ENCODE measurements at places on chromosomes 3 and 15.

GRCh38 chr15:26943866-26944265, 27.1 kb upstream of the GABRG3 start:
- DNase-seq = no peak

GRCh38 chr15:28984421-28985315, 98.9 kb downstream of the APBA2 start:
- no peak for DNase-seq

DNA sequence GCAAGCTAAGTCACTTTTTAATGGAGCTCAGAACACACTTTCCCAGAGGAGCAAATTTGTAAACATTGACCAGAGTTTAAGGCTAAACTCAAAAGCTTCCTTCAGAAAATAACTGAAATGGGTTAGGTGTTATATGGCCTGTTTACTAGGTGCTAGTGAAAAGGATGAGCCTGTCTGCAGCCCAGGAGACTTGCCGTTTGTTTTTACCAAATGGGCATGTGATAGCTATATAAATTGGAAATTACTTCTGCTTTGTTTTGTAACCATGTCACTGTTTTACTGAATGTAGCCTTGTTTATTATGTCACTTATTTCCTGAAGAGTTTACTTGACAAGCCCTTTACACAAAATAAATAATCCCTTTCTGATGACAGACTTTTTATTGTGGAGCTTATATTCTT, 109.4 kb upstream of the THSD4 start:
- no peak for DNase-seq

DNA sequence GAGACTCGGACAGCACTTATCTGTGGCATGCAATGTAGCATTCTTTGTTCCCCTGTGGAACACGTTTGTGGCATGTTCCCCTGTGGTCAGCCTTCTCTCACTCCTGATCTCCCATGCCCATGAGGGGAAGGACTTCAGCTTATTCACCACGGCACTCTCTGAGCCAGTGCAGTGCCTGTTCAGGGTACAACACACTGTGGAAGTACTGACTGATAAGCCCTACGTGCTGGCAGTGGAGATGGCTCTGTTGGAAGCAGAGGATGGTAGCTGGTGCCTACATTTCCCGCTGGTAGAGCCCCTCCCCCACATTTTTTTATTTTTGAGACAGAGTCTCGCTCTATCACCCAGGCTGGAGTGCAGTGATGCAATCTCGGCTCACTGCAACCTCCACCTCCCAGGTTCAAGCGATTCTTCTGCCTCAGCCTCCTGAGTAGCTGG, 43.5 kb upstream of the ETV5 start:
- no peak for DNase-seq

- no peak for DNase-seq
These were observed 542.3 kb upstream of the ROBO2 start for GRCh38 chr3:76497636-76498035.

- DNase-seq = no peak
These were observed 9.8 kb upstream of the TMEM115 start for GRCh38 chr3:50369012-50369670.

GRCh38 chr3:155407331-155407730, 113.8 kb upstream of the STRIT1 start:
- no peak for DNase-seq

DNA sequence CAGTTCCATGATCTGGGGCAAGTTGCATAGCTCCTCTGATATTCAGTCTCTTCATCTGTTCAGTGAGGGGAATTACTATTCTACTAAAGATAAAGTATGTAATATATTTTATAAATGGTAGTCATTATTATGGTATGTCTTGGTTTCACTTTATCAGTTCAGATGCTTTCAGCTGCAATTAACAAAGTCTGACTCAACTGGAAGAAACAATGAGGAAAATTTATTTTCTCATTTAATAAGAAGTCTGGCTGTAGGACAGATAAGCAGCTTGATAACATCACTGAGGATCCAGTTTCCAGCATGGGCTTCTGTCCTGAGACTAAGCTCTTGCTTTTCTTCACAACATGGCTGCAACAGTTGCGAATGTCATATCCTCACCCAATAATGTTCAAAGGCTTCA, 354.3 kb upstream of the TRIM42 start:
- DNase-seq = no peak

GRCh38 chr3:134903837-134904236, 108.8 kb downstream of the EPHB1 start:
- DNase-seq = no peak

DNA sequence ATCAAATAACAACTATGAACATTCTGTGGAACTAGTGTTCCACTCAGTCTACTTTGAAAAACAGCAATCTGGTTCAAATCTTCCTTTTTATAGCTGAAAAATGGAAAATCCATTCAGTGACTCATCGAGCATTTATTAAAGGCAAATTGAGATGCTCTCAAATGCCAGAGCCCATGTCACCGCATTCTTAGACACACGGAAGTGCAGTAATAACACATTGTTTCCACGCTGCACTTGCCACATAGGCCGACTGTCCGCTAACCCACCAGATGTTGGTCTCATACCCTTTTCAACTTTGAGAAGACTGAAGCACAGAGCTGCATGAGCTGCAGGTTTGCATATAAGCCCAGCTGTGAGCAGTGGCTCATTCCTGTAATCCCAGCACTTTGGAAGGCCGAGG, 95.9 kb downstream of the TMEM266 start:
- no peak for DNase-seq

GRCh38 chr3:9810846-9811245, 784 bp downstream of the TTLL3 start:
- no peak for DNase-seq

DNA sequence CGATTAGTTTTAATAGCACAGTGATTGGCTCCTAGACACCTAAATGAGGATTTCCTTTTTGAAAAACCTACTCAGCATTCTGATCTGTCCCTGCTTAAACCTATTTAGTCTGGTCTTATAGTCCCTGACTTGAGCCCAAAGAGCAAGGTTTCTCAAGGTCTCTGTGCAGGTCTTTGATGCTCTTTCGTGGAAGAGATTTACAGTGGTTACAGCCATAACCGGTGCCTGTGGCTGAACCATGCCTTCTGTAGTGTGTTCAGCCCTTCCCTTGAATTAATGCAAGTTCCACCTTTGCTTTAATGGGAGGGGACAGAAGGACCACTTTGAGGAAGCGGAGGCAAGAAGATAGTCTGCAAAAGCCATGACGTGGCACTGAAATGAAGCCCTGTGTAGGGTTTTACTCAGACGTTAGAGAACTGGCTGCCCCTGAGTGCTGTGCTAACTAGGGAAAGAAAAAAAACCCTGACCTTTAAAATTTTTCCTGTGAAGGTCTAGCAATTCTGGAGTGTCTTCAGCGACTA, 43.0 kb downstream of the ZBTB38 start:
- DNase-seq = no peak

- no peak for DNase-seq
These were observed at the start of gene TMEM212 for GRCh38 chr3:171842864-171843518. TSS of gene TMEM212 (plus strand) at chr3:171843349. CDS start at chr3:171843384, 35 bp downstream.

- DNase-seq = no peak
These were observed 8.3 kb downstream of the ITPR1 start for GRCh38 chr3:4501437-4501836.

- DNase-seq = no peak
These were observed 18.7 kb downstream of the ZNF80 start for GRCh38 chr3:114218578-114219185.

GRCh38 chr3:194296454-194297263, 54.5 kb downstream of the CPN2 start:
- no peak for DNase-seq

GRCh38 chr15:59550530-59550929, 61.1 kb upstream of the GCNT3 start:
- DNase-seq = no peak

DNA sequence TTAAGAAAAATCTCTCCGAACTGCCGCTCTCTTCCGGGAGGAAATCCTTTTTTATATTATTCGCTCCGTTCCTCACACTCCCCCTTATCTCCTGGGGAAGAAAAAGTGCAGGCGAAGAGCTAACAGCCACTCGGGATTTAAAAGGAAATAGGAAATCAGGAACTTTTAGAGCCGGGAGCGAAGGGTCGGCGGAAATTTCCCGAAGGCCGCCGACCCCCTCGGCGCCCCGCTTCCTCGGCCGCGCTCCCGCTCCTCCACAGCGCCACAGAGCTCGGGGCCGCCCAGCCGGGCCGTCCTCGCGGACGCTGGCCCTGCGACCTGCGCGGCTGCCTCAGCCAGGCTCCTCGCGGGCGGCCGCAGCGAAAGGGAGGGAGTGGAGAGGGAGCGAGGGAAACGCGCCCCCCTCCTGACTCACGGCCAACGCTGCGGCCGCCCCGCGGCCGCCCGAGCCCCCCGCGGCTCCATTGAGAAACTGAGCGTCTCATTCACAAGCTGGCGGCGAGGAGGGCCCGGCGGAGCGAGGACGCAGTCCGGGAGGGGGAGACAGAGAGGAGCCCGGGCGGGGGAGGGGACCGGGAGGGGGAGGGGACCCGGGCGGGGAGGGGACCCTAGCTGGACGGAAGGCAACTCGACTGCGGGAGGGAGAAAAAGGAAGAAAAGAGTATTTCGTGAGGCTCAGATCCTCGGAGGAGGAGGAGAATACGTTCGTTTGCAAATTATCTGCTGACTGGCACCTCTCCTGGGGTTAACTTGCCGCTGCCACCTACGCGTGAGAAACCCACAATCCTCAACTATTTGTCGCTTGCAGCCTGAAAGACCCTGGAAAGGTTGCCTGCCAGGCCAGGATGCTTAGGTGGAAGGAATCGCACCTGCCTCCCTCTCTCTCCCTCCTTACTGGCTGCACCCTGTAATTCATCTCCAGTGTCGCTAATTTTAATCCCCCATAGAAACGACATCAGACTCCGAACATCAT, at the start of gene PTPN9:
TSS of gene PTPN9 (minus strand) at position 368 of the 973 bp plus-strand sequence. CDS start 539 bp downstream, outside the sequence.
- peak; percentile 57 for DNase-seq

DNA sequence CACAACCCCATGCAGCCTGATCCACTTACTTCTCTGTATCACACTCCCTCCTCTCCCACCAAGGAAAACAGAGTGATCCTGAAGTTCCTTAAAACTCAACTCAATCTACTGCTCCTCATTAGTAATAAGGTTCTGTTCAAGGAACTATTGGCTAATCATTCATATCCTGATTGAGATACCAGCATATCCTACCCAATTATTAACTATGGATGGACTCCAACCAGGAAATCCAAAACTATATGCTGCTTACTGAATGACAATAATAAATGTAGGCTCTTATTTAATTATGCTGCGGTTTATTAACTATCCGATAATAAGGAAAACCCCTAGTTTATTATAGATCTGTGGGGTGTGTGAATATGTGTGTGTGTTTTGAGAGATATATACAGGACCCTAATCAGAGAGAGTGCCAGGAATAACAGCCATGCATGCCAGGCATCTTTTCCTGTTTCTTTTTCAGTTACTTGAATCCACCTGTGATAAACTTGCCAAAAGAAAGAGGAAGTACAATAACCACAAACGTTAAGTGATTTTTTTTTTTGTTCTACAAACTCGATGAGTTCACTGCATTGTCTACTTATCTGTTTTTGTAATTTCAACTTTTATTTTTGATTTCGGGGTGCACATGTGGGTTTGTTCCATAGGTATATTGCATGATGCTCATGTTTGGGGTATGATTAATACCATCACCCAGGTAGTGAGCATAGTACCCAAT, 1031.7 kb upstream of the CFAP20DC start:
- no peak for DNase-seq

GRCh38 chr15:84961707-84962106, 19.9 kb upstream of the PDE8A start:
- DNase-seq = no peak

DNA sequence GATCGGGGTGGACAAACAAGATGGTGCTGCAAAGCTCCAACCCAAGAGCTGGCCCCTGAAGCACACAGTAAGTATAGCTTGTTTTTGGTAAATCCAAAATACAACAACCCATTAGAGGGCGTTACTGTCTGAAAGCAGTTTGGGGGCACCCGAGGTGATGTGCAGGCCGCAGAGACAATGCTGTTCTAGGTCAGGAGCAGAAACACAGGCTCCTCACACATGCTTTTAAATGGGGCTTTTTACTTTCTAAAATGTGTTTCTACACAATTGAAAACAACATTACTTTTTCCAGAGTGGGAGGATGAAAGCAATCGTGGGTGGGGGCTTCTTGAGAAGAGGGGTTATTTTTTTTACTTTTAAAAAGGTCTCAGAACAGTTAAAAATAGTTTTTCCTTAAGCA, 1029.3 kb upstream of the CFAP20DC start:
- DNase-seq = no peak

All from NCI-H1417 treated with DMSO at 0.1 percent for 48 hours (cell line).